Stimulated activated CD4-positive, alpha-beta T cell treated with anti-CD3 and anti-CD28 coated beads, Interleukin-2, amount 100 ng/mL, for 48 hours (primary cell): ENCODE measurements at places on chromosomes 12 and 14.
A peak's percentile ranks its signal among the peaks of the same experiment; 100 is the strongest.

GRCh38 chr14:68627868-68628604 lies 164.8 kb downstream of the ZFP36L1 start:
- DNase-seq: peak; percentile 44

GRCh38 chr12:28793581-28794151 lies 355.4 kb upstream of the FAR2 start:
- DNase-seq: no peak

DNA sequence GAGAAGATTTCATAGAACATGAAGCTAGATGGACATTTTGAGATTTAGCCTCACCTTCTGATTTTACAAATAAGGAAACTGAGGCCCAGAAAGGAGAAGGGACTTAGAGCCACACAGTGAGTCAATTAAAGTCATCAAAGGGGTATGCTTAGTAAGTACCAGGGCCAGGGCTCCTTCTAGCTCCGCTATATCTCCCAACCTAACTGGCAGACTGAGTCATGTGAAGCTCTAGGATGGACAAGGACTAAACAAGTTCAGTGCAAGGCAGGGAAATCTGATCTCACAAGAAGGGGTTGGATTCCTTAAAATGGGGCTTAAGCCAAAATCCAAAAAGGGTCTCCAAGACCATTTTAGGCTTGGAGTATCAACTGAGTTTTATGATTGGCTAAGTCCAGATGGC lies 215.8 kb downstream of the PHLDA1 start:
- no peak for DNase-seq

- no peak for DNase-seq
Observed at GRCh38 chr12:27015730-27016076, 1.5 kb upstream of the TM7SF3 start.

GRCh38 chr14:52575858-52576257 lies 23.2 kb downstream of the GPR137C start:
- no peak for DNase-seq

- DNase-seq: no peak
Observed at GRCh38 chr14:100820957-100821356, 5.0 kb upstream of the MEG3 start.

GRCh38 chr14:57835766-57836165 lies 30.1 kb downstream of the SLC35F4 start:
- no peak for DNase-seq

GRCh38 chr12:94204499-94205247 lies 56.3 kb downstream of the PLXNC1 start:
- no peak for DNase-seq

DNA sequence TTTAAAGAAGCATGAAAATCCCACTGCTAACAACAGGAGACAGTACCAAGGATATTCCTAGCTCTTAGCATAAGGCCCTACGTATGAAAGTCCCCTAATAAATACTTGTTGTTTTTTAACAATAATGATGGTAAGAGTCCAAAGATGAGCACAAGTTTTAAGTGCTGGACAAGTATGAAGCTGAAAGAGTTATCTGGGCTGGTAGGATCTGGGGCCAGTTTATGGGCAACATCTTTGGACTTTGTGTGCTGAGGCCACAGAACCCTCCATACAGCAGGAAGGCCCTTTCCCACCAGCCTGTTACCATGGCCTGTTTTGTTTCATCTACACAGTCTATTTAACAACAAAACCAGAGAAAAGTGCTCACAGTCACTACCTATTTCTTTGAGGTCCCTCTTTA lies 12.5 kb upstream of the PLXNC1 start:
- no peak for DNase-seq

GRCh38 chr12:124303579-124304313 lies 8.9 kb downstream of the RFLNA start:
- DNase-seq: no peak
